ENCODE measurements at places on chromosomes 7 and 10.

- DNase-seq: no peak
Measured at GRCh38 chr10:71351628-71352319, 32.7 kb downstream of the SLC29A3 start.

DNA sequence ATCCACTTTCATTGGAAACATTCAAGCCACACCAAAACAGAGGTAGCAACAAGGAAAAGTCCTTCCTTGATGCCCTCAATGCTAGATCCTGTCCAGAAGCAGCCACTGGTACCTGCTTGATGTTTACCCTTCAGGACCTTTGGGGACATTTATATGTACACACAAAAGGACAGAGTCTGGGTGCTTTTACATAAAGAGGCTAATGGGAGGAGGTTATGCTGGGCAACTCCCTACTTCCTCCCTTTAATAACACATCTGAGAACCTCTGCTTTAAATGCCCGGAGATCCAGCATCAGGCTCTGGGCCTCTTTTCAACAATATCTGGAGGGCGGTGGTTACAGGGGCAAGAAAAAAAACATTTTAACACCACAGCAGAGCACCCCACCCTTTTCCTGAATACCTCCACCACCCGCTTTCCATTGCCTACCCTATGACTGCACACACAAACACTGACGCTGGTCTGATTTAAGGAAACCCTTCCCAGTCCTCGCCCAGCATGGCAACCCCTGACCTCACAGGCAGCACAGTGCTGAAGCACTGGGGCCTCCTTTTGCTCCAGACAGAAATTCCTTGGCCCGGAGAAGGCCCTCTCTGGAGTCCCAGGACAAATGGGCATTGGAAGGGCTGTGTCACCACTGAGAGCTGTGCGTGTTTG lies 39.3 kb upstream of the DUSP5 start:
- DNase-seq: no peak

DNA sequence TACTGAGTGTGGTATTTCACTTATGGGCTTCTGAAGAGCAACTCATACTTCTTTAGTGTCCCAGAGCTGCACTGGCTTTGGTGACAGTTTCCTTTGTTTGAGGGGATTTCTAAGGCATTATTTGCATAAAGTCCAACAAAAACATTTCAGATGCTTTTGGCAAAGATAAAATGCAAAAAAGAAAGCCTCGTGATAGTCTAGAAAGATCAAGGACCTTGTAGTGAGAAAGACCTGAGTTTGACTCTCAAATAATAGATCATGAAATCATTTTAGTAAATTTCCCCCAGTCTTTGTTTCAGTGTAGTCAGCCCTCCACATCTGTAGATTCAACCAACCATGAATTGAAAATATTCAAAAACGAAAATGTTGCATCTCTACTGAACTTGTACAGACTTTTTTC lies 107.4 kb downstream of the EEPD1 start:
- DNase-seq: no peak

DNA sequence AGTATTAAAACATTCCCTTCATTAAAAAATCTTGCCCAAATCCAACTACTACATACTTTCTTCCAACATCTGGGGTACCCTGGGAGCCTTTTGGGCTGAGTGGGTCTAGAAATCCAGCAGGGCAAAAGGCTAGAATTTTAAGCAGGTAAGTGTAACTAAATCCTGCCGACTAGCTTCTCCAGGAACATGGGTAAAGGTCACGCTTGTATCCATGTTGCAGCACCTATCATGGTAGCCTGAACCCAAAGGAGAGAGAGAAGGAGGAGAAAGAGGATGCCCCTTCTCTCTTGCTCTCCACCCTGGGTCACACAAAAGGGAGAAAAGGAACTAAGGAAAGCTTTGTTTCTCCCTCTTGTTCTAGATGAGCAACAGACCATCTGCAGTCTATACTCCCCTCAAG lies 53.3 kb downstream of the ZNF680 start:
- no peak for DNase-seq

DNA sequence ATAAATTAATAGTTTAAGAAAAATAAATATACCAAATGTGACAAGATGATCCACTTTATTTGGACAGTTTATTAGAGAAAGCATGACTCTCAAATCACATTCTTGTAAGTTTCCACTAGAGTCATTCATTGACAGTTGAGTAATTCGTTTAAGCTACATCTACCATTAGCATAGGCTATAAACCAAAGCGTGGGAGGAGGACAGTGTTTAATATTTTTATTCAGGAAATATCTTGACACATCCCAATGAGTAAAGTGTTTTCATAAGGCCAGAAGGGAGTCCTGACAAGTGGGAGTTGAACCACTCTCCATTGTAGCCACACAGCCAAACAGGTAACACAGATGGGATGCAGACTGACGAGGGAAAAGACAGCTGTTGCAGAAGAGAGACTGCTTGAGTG lies 386.5 kb upstream of the SEMA3D start:
- DNase-seq: no peak

GRCh38 chr10:76717141-76717540 lies 920.5 kb downstream of the KCNMA1 start:
- no peak for DNase-seq

- DNase-seq: no peak
Measured at GRCh38 chr7:120218712-120219111, 54.3 kb upstream of the KCND2 start.

DNA sequence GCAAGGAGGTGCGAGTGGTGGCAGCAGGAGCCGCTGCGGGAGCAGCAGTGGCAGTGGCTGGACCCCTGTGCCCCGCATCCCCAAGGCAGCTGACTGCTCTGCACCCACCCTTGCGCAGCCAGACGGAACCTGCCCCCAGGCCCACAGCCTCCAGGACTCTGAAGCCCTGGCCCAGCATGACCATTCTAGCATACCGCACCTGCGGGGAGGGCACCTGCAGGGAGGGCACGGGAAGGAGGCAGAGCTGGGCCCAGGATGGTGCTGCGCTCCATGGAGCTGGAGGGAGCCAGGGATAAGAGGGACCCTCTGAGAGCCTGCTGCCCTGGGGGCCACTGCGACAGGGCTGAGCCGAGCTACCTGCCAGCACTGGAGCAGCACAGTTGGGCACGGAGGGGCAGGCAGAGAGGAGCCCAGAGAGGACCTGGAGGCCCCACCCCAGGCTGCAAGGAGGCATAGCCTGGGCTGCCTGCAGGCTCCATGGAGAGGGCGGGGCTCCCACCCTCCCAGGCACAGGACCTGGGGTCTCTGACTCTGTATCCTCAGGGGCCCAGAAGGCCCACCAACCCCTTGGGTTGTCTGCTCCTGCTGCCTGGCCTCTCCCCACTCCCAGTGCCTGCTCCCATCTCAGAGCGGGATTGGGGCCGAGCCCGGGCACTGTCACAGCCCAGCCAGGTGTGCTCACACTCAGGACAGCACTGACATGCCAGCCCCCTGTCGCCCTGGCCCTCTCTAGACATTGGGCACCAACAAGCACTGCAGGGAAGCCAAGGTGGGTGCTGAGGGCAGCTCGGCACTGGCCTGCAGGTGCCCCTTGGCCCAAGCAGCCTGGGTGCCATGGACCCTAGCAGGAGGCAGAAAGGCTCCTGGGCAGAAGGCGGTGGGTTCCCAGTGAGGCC lies 87.6 kb downstream of the HTR7 start:
- DNase-seq: no peak
